ENCODE measurements at places on chromosomes 3 and 15.

- DNase-seq: no peak
These were observed 979 bp upstream of the ZNF621 start for GRCh38 chr3:40523781-40524180.

GRCh38 chr3:100057716-100058575 lies 56.4 kb downstream of the FILIP1L start:
- no peak for DNase-seq

DNA sequence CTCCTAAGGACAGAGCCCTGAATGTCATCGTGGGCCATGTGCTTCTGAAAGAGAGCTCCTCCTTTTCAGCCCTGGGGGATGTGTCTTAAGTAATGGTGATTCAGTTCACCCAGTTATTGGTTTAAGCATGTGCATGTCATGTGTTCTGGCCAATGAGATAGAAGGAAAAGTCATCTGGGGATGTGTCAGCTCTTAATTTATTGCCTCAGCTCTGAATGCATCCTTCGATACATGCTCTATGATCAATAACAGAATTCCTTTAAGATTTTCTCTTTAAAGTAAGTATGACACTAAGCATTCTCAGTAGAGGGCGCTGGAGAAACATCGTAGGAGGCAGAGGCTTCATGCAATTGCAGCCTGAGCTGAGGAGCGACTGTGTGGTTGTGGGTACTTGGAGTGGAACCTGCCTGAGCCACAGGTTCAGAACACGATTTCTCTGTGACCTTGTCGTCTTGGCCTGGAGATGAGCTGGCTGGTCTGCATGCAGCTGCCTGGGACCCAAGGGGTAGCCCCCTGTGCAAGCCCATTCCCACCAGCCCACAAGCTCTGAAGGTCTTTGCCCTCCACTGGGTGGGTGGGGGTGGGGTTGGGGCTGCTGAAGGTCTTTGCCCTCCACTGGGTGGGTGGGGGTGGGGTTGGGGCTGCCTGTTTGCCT lies 69.5 kb downstream of the C3orf38 start:
- peak; percentile 48 for DNase-seq

DNA sequence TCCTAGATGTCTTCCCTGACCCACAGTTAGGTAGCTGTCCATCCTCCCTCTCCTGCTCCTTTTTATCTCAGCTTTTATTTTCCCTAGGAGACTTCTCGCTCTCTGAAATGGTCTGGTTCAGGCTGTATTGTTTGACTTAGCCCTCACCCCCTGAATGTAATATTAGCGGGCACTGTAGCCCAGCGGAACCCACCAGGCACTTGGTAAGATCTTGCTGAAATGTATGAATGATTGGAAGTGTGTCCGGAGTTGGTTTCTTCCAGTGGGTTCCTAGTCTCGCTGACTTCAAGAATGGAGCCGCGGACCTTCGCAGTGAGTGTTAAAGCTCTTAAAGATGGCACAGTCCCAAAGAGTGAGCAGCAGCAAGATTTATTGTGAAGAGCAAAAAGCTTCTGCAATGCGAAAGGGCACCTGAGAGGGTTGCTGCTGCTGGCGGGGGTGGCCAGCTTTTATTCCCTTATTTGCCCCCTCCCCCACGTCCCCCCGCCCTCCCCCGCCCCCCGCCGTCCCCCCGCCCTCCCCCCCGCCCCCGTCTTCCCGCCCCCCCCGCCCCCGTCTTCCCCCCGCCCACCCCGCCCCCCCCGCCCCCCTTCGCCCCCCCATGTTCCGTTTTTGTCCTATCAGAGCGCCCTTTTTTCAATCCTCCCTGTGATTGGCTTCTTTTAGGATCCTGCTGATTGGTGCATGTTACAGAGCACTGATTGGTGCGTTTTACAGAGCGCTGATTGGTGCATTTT lies 694 bp upstream of the EEFSEC start:
- DNase-seq: peak; percentile 58
